ENCODE measurements at places on chromosomes 7 and 10.
A peak's percentile ranks its signal among the peaks of the same experiment; 100 is the strongest.

DNA sequence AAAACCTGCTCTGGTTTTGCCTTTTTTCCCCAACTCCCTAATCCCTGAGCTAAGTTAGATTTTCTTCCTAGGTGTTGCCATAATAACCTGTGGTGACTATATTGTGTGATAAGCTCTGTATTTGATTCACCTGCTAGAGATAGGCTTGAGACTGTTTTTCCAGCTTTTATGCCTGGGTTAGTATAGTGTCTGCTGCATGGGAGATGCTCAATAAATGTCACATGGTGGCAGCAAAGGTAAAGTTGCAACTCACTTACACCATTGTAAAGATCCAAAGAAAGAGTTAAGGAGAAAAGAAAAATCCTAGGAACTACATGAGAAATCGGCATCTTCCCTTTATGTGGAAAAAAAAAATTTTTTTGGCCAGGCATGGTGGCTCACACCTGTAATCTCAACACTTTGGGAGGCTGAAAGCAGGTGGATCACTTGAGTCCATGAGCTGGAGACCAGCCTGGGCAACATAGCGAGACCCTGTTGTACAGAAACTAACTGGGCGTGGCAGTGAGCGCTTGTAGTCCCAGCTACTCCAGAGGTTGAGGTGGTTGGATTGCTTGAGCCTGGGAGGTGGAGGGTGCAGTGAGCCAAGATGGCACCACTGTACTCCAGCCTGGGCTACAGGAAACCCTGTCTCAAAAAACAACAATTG is 3.7 kb downstream of the CCNJ start:
- DNase-seq, result no peak

GRCh38 chr7:141708351-141708750 is at the start of gene WEE2:
WEE2 (plus strand) TSS chr7:141708353; CDS start chr7:141708759, 406 bp downstream.
- DNase-seq, result no peak

DNA sequence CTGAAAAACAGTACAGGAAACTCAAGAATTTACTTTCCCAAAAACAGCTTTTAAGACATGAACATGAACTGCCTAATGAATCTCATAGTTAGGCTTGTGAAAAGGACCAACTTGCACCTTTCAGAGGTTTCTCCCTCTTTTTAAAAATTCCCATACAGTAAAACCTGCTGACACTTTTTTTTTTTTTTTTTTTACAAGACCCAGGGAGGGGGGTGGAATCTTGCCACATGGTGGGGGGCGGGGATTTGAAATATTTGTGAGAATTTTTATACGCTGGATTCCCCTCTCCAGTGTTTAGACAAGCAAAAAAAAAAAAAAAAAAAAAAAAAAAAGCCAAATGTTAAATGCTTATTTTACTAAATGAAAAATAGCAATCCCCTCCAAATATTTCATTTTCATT is 57.4 kb downstream of the HIBADH start:
- no peak for DNase-seq

DNA sequence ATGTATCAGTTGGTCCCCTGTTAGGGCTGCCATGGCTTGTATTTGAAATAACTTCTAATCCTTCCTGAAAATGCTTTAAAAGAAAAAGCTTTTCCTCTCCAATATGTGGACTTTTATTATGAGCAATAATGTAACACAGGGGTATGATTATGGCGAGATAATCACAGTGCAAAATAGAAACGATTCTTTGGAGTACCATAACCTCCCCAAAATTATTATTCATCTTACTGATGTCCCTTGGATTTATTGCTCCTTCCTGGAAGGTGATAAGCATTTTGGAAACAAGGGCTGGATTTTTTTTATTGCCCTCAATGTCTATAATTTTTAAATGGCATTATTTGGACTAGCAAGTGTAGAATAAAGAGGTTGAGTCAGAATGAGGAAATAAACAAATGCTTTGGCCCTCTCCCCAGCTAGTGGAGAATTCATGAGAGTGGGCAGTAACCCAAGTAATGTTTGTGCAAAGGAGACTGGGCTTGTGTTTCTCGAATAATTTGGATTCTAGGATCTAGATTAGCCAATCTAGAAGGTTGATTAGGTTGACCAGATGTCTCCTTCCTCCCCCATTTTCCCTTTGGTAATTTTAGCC is 403.9 kb upstream of the CELF2 start:
- DNase-seq, result no peak

DNA sequence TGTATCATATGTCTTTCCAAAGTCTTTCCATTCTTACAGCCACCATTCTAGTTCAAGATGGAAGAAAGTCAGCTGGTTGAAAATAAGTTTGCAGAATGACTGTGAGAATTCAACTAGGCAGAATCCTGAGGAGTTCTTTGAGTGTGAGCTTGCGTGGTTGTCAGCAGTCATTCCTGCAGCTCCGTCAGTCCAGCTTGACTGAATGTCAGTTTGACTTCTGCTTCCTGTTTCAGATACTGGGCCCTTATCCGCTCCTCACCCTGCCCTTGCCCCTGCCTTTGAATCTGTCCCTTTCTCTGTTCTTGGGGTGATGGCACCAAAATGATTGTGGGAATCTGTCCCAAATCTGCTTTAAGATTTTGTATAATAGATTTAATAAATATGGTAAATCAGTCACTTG is 27.8 kb downstream of the SLC26A5 start:
- DNase-seq, result no peak

DNA sequence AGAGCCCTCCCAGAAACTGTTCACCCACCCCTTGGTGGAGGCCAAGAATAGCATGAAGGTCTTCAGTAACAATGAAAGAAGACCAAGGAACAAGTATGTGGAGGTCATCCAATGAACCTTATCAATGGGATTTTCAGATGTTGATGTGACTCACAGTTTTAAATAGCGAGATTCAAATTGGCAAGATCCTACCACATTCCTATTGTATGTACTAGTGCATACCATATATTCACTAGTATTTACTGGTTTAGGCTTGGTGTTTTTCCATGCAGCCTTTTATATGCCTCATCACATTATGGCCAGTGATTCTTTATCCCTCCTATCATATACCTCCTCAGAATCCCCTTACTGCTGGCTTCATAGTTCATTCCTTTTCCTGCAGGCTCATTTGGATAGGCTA is 54.4 kb downstream of the ITGB8 start:
- peak; percentile 79 for DNase-seq

- peak; percentile 44 for DNase-seq
These were observed 17.5 kb downstream of the ATP6V1F start for GRCh38 chr7:128879939-128880746.

GRCh38 chr10:3476186-3476585 is 303.6 kb upstream of the PITRM1 start:
- peak; percentile 69 for DNase-seq

- DNase-seq, result no peak
These were observed 842 bp downstream of the NMT2 start for GRCh38 chr10:15167411-15168290.

DNA sequence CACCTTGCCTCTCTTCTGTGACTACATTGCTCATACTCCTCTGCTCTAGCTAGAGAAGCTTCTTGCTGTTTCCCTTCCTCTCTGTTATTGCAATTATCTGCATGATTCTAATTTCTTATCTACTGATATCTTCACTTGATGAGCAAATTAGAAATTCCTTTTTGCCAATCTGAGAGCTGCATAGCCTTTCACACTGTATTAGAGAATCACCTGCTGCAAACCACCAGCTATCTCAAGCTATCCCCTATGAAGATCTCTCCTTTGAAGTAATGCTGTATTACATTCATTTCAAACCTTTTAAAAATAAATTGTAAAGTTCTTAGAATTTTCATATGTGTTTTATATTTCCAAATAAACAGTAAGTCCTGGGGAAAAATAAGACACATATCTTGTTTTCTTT is 89.0 kb upstream of the ZNF804B start:
- no peak for DNase-seq

DNA sequence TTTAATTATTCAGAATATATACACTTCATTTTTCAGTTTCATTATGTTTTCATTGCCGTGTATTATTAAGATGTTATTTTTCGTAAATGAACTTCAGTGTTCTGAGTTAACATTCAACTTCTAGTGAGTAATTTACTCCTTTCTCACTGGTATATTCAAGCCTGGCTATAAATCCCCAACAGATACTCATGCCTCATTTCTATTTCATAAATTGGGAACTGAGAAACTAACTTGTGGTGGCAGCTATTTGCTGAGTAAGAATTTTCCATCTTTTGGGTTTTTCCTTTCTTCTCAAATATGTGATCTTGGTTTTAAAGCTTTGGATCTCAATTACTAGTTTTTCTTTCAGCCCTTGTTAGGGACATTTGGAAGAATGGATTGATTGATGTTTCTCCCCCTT is 281.1 kb downstream of the CDK14 start:
- no peak for DNase-seq

GRCh38 chr7:98802781-98803110 is 67.1 kb downstream of the TMEM130 start:
- DNase-seq, result no peak

DNA sequence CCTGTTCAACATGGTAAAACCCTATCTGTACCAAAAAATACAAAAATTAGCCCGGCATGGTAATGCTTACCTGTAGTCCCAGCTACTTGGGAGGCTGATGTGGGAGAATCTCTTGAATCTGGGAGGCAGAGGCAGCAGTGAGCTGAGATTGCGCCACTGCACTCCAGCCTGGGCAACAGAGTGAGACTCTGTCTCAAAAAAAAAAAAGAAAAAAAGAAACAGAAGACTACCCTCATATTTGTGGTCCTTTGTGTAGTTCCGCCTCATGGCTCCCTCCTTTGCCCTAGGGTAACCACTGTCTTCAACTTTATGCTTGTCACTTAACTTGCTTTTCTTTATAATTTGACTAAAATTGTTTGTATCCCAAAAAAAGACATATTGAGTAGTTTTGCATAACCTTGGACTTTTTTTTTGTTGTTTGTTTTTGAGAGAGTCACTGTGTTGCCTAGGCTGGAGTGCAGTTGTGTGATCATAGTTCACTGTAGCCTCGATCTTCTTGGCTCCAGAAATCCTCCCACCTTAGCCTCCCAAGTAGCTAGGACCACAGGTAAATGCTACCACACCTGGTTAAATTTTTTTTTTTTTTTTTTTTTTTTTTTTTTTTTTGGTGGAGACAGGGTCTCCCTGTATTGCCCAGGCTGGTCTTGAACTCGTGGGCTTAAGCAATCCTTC is 3.7 kb downstream of the ZNF487 start:
- no peak for DNase-seq

- DNase-seq, result no peak
These were observed 12.4 kb upstream of the JAZF1 start for GRCh38 chr7:28192786-28193585.

GRCh38 chr7:152459724-152460251 is 24.0 kb upstream of the KMT2C start:
- DNase-seq, result no peak

DNA sequence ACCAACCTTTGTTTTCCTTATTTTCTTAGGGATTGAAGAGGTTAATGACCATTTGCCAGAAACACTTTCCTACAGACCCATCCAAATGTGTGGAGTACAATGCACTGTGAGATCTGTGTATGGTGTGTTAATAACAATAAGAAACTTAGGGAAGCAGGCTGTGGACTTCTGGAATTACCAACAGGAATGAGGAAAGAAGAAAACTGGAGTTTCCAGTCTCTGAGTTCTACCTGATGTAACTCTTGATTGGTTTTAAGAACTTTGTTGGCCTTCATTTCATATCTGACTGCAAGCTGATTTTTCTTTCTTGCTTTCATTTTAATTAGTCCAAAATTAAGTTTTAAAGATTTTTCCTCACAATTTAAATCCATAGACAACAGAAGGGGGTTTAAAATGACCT is 43.5 kb downstream of the PRPF18 start:
- no peak for DNase-seq

DNA sequence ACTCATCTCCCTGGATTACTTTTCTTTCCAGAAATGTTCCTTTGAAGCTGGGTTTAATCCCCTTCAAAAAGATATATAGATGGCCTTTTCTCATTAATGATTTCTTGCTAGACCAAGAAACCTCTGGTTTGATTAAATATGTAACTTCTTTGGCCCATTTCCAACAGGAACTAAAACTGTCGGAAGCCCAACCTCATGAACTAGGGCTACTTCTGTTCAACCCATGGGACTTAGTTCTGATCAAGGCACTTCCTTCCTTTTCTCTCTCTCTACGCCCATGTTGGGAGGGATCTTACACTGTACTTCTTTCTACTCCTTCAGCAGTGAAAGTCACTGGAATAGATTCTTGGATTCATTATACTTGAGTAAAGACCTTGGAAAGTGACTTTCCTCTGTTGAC is 83.6 kb downstream of the TMEM106B start:
- no peak for DNase-seq

- DNase-seq, result peak; percentile 14
These were observed 220.3 kb upstream of the STK17A start for GRCh38 chr7:43362652-43363034.
